ENCODE measurements at places on chromosomes 11 and 22.

- DNase-seq: no peak
Observed at GRCh38 chr11:35013514-35014233, 97.3 kb downstream of the PDHX start.

DNA sequence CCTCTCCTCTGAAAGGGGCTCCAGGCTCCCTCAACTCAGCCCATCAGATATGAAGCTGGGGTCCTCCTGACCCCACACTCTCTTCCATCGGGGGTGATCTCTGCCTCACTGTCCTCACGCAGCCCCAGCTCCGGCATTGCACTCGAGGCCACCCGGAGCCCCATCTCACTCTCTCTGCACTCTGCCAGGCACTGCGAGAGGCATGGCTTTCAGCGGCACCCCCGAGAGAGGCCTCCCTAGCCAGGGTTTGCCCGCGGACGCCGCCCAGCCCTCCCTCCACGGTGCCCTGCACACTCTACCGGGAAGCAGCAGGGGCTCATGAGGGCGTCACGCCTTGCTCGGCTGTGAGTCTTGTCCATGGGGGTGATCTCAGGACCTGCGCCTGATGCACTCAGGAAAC is 436.2 kb downstream of the BRD1 start:
- DNase-seq: no peak

GRCh38 chr11:27642954-27643353 is 57.3 kb downstream of the BDNF start:
- DNase-seq: no peak

DNA sequence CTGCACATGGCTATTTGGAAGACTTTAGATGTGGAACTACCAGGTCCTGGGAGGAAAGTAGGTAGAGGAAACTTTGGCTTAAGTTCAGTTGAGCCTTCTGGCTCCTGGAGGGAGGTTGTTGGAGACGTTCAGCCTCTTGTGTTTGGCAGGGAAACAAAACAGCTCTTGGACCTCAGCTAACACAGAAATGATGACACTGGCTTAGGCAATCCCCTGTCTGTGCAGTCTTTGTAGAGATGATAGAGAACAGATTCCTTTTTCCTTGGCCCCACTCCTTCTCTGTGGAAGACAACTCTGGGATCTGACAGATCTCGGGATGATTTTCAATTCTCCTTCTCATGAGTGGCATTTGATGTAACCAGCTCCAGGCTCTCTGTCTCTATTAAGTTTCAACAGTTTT is 428.5 kb downstream of the TMEM135 start:
- no peak for DNase-seq

GRCh38 chr11:62538470-62539237 is 8.0 kb downstream of the AHNAK start:
- DNase-seq: peak; percentile 20
